Naive thymus-derived CD8-positive, alpha-beta T cell (primary cell): ENCODE measurements at places on chromosomes 5 and 9.

DNA sequence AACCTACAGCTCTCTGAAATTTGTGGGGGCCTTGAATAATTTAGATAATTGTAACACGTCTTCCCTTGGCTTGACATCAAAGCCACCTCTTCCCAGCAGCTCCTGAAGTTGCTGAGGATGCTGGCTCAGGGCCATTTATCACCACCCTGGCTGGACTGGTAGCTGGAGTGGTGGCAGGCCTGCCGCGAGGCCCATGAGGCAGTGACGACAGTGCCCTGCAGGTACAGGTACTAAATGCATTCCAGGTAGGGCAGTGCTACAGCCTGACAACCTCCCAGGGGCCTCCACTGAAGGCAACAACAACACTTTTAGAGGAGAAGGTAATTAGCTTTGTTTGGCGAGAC is 270.2 kb upstream of the KLF4 start:
- no peak overlapping the region for H3K27ac ChIP-seq
- H3K4me1 ChIP-seq: no peaks in the 10 kb centered on the region
- DNase-seq: no peak
- no peaks in the 10 kb centered on the region for H3K27me3 ChIP-seq
- H3K36me3 ChIP-seq: peaks cover 3% of the 10 kb centered on the region
- no peak overlapping the region for H3K4me3 ChIP-seq

- no peak overlapping the region for H3K27ac ChIP-seq
- no peaks in the 10 kb centered on the region for H3K36me3 ChIP-seq
- no peak for DNase-seq
- no peaks in the 10 kb centered on the region for H3K27me3 ChIP-seq
Measured at GRCh38 chr9:130500340-130501180, 55.8 kb downstream of the ASS1 start.

- peaks cover 27% of the 10 kb centered on the region for H3K4me1 ChIP-seq
- no peak for DNase-seq
- H3K27ac ChIP-seq: no peak overlapping the region
- peaks cover 24% of the 10 kb centered on the region for H3K36me3 ChIP-seq
- no peaks in the 10 kb centered on the region for H3K27me3 ChIP-seq
Measured at GRCh38 chr9:27561685-27562084, 11.6 kb downstream of the C9orf72 start.

DNA sequence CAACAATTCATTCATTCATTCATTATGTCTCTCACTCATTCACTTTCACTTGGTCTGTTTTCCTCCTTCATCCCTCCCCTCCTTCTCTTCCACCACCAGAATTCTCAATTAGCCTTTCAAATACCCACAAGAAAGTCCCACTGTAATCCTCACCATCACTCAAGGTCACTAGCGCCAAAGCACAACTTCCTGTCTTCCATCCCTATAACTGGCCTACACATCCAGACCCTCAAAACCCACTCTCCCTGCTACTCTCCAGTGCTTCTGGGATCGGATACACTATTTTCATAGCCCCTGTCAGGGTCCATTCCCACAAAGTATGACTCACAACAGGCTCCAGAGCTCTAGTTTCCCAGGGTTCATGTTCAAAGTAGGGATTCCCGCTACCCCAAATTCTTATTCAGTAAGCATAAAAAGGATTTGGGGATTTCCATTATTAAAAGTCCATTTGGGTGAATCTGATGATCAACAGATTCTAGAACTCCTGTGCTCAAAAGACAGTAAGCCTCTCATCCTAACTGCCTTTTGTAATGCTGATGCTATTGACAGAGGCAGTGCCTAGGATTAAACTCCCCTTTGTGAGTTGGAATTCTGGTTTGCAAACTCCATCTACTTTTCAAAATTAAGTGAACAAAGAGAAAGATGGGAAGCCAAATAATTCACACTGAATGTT is 250.9 kb downstream of the SEMA5A start:
- no peak for DNase-seq
- H3K27me3 ChIP-seq: peaks cover 6% of the 10 kb centered on the region
- H3K27ac ChIP-seq: no peak overlapping the region
- no peaks in the 10 kb centered on the region for H3K36me3 ChIP-seq
- H3K4me3 ChIP-seq: no peak overlapping the region

DNA sequence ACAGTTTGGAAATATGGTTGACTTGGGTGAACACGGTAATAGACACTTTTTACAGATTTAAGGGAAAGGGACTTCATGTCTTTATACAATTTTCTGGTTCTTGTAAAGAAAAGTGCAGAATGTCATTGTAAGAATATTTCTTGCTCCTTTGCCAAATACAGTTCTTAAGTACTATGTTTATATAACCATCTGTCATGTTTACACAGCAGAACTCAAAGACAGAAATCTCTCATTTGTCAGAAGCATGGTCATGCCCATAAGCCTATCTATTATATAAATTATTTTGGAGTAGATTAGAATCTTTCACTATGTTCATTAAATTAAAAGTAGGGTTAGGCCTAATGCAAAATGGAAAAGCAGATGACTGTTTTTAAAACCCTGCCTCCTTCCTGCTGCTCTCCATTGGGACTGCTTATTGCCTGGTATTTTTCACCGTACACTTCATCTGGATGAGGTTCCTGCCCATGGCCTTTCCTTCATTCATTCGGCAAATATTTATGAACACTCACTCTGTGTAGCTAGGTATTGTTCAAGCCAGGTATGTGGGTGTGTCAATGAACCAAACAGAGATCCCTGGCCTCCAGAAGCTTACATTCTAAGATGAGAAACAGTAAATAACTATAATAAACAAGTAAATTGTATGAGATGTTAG is 558.1 kb downstream of the NR2F1-AS1 start:
- no peak overlapping the region for H3K4me3 ChIP-seq
- no peak for DNase-seq
- H3K27me3 ChIP-seq: no peaks in the 10 kb centered on the region
- no peaks in the 10 kb centered on the region for H3K4me1 ChIP-seq
- H3K27ac ChIP-seq: no peak overlapping the region

- no peak overlapping the region for H3K27ac ChIP-seq
- DNase-seq: no peak
- H3K36me3 ChIP-seq: peaks cover 4% of the 10 kb centered on the region
- peaks cover 12% of the 10 kb centered on the region for H3K4me1 ChIP-seq
- H3K27me3 ChIP-seq: no peaks in the 10 kb centered on the region
Measured at GRCh38 chr9:121281614-121282276, 13.8 kb downstream of the GSN start.

DNA sequence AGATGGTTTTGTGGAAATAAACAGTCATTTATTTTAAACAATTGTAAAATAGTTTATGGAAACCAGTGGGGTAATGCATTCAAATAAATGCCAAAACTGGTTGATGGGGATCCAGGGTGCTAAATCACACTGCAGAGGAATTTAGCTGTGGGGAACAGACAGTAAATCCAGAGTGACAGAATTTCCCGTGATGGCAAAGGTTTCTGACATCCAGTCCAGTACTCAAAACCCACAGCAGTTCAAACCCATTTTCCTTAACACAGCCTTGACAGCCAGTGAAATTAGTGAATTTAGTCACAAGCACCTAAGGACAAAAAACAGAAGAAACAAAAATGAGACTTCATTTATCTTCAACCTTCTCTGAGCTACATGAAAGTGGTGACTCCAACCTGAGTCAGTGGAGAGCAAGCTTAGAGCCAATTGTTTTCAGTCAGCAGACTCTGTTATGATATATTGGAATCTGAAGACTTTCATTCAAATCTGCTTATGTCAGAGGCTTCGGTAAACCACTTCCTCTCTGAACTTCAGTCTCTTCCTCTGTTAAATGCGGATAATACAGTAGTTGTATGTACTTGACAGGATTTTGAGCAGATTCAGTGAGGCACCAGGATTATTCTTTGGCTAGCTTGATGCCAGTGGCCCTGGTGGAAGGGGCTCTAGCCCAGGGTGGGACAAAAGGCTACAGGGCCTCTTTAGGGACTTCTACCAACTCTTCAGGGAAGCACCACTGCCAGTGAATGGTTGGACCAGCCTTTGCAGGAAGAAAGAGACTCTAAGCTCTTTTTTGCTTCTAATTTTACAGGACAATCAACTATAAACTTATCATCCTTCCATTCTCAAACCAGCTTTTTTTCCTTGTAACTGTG is 185.3 kb downstream of the MAPKAP1 start:
- peak overlapping the region; percentile 61 for H3K4me3 ChIP-seq
- H3K36me3 ChIP-seq: no peaks in the 10 kb centered on the region
- peaks cover 35% of the 10 kb centered on the region for H3K4me1 ChIP-seq
- H3K27me3 ChIP-seq: no peaks in the 10 kb centered on the region

DNA sequence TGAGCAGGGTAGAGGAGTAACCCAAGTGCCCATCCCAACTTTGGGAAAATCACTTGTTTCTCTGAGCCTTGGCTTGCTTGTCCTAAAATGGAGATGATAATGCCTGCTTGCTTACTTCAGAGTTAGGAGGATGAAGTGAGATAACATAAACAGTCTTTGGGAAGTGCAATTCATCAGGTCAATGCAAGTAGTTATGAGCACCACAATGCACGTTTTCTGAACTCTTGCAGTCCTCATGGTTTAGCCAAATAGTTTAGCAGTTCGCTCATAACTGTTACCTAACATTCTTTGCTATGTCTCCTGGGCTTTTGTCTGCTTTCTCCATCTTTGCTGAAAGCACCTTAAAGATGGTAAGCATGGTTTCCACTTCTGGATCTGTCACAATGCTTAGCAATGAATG is 270.0 kb downstream of the ADAMTSL1 start:
- no peak overlapping the region for H3K4me3 ChIP-seq
- H3K4me1 ChIP-seq: no peaks in the 10 kb centered on the region
- no peak for DNase-seq
- no peak overlapping the region for H3K27ac ChIP-seq

GRCh38 chr5:142971303-142972013 is 201.3 kb downstream of the ARHGAP26 start:
- H3K27ac ChIP-seq: no peak overlapping the region
- no peaks in the 10 kb centered on the region for H3K27me3 ChIP-seq
- H3K36me3 ChIP-seq: peaks cover 11% of the 10 kb centered on the region

DNA sequence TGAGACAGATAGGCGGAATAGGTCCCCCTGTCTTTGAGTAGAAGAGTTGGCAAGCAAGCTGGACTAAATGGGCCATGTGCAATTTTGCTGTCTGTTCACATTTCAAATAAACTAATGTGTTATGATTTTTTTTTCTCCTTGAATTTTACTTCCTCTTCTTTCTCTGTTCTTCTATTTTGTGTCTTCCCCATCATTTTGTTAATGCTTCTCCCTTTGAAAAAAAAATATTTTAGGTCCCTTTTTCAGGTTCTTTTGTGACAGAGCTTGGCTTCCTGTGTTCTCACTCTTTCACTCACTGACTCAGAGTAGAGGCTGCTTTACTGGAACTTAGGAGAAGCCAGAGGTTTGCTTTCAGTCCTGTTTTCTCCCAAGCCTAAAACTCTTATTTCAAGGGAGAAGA is 48.1 kb downstream of the PTCD2 start:
- no peak overlapping the region for H3K4me3 ChIP-seq
- H3K4me1 ChIP-seq: peaks cover 2% of the 10 kb centered on the region
- H3K27me3 ChIP-seq: no peaks in the 10 kb centered on the region
- H3K27ac ChIP-seq: no peak overlapping the region

GRCh38 chr5:39584927-39585326 is 160.1 kb upstream of the DAB2 start:
- H3K36me3 ChIP-seq: no peaks in the 10 kb centered on the region
- H3K4me1 ChIP-seq: peaks cover 8% of the 10 kb centered on the region
- H3K27ac ChIP-seq: no peak overlapping the region
- no peak overlapping the region for H3K4me3 ChIP-seq

GRCh38 chr5:151274666-151275065 is 21.7 kb downstream of the GM2A start:
- H3K4me3 ChIP-seq: no peak overlapping the region
- no peaks in the 10 kb centered on the region for H3K27me3 ChIP-seq
- no peak for DNase-seq
- no peaks in the 10 kb centered on the region for H3K36me3 ChIP-seq

- H3K36me3 ChIP-seq: no peaks in the 10 kb centered on the region
- peaks cover 29% of the 10 kb centered on the region for H3K4me1 ChIP-seq
- DNase-seq: peak; percentile 29
- H3K27ac ChIP-seq: peak overlapping the region; percentile 74
- H3K27me3 ChIP-seq: peaks cover 1% of the 10 kb centered on the region
Measured at GRCh38 chr9:94010980-94011533, 55.9 kb upstream of the BARX1 start.

- H3K4me3 ChIP-seq: no peak overlapping the region
- H3K27ac ChIP-seq: no peak overlapping the region
- no peaks in the 10 kb centered on the region for H3K4me1 ChIP-seq
Measured at GRCh38 chr9:94699715-94700373, 26.7 kb upstream of the AOPEP start.

DNA sequence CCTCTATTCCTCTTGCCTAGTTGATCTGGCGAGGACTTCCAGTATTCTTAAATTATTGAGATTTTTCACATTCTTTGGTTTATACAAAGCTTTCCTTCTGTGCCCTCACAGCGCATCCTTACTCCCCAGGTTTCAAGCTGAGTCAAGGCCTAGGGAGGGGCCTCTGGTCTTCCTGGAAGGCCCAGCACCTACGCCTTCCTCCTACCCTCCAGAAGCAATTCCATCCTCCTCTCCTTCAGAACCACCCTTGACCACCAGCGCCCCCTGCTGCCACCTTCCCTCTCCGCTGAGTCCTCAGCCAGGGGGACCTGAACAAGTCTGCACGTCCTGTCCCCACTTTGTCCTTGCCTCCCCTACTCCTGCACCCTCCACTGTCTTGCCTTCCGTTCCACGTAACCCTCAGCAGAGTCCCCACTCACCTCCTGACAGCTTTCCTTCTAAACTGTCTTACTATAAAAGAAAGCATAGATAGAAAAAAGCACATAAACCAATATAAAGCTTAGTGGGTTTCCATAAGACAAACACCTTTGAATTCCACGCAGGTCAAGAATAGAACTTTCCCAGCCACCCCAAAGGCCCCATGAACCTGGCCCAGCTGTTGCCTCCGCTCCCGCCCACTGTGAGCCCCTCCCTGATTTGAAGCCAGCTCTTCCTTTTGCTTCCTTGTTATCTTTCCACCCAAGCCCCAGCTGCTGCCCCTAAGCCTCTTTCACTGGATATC is 63.0 kb upstream of the CTSL start:
- no peak for DNase-seq
- no peak overlapping the region for H3K27ac ChIP-seq
- H3K36me3 ChIP-seq: peaks cover 2% of the 10 kb centered on the region
- H3K4me3 ChIP-seq: no peak overlapping the region
- peaks cover 7% of the 10 kb centered on the region for H3K27me3 ChIP-seq
- H3K4me1 ChIP-seq: no peaks in the 10 kb centered on the region
